Stimulated activated CD4-positive, alpha-beta T cell treated with anti-CD3 and anti-CD28 coated beads, Interleukin-1b, Interleukin-23, amount 100 ng/mL, for 24 hours (primary cell): ENCODE measurements at places on chromosomes 1 and 21.

- no peak for DNase-seq
Measured at GRCh38 chr1:225825607-225826007, 15.7 kb downstream of the EPHX1 start.

GRCh38 chr1:78464449-78464891 lies 26.3 kb upstream of the PTGFR start:
- no peak for DNase-seq

GRCh38 chr1:109498161-109498801 lies 4.4 kb downstream of the CYB561D1 start:
- no peak for DNase-seq

DNA sequence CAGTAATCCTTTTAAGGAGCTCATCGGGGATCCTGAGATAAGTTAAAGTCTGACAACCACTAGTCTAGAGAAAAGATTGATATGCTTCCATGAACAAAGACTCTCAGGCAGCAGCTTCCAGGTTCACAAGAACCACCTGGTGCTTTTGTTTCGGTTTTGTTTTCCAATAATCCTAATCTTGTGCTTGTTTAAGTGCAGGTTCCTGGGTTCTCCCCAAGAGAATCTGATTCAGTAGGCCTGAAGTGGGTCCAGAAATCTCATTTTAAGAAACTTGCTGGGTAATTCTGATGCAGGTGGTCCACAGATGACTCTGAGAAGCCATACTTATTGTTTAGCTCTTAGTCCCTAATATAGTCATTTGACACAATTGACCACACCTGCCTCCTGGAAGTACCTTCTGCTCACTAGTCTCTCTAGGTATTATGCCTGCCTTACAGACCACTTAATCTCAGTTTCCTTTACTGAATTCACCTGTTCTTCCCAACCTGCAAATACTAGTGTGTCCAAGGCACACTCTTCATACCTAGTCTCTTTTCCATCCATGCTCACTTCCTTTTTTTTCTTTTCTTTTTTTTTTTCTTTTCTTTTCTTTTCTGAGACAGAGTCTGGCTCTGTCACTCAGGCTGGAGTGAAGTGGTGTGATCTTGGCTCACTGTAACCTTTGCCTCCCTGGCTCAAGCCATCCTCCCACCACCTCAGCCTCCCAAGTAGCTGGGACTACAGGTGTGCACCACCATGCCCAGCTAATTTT lies 20.5 kb upstream of the FRRS1 start:
- no peak for DNase-seq

- no peak for DNase-seq
Measured at GRCh38 chr1:159179906-159180305, 8.5 kb downstream of the CADM3 start.
